ENCODE measurements at places on chromosomes 16 and 17.

DNA sequence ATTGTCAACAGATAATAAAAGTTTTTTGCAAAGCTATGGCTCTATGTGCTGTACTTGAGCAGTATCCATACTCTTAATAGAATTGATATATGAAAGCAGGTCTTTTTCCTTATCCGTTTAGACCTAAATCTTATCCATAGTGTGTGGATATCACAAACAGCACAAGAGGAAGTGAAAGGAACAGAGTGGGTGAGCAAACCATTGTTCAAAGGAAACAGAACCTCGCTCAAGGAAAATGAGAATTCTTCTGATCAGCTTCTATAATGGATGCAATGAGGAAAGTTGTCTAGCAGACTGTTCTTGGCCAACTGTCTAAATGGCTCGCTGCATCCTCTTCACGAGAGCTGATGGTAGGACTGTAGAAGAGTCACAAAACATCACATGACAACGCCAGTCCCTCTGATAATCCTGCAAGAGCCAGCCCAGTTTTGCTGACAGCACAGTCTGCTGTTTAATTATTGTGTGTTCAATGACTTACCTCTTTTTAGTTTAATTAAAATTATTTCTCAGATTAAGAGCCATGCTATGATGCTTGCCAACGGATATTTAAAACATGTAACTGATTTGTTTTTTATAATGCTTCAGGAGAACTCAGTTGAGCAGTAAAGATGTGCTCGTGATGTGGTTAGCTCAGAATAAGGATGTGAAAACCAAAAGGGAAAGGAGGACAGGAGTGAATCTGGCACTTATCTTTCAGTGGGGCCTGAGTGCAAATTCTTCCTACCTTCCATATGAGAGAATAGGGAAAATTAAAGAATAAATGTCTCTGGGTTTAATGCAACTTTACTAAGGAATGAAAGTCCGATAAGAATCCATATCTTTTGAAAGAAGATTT is 38.5 kb downstream of the WWOX start:
- no peak for DNase-seq

DNA sequence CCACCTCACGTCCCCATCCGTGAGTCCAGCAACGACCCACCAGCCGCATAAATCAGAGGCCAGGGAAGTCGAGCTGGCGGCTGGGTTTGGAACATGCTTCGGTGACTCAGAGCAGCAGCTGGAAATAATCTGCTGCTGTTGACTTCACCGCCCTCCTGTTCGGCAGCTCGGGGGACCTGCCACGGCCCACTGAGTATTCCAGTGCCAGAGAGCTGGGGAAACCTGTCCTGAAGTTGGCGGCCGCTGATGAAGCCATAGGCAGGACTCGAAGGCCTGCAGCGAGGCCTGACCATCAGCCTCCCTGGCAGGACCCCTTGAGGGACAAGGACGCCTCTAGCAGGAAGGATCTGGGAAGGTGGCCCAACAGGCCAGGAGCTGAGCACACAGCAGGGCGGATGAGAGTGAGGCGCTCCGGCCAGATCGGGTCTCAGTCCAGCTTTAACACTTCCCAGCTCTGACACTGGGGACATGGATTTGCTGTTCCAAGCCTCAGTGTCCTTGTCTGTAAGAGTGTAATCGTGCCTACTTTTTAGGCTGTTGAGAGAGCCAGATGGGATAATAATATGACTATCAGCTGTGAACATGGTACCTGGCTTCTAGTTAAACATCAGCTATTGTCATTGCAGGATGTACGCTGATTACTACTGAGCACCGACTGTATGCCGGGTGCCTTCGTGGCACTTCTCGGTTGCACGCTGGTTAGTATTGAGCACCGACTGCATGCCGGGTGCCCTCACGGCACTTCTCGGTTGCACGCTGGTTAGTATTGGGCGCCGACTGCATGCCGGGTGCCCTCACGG is 50.4 kb upstream of the CIBAR2 start:
- no peak for DNase-seq

DNA sequence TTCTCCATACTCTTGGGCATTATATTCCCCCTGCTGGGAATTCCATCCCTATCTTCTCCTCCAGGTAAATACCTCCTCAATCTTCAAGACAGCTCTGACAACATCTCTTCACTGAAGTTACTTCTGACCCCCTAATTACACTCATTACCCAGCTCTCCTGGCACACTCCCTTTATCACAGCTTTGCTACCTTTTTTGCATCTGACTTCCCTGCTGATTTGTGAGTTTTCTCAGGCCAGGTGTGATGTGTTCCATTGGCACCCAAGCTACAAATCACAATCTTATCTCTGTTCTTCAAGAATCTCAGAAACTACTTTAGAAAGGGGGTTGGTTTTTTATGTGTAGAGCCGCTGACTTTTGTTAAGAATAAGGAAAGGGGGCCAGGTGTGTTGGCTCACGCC is 14.0 kb downstream of the CLEC19A start:
- no peak for DNase-seq

DNA sequence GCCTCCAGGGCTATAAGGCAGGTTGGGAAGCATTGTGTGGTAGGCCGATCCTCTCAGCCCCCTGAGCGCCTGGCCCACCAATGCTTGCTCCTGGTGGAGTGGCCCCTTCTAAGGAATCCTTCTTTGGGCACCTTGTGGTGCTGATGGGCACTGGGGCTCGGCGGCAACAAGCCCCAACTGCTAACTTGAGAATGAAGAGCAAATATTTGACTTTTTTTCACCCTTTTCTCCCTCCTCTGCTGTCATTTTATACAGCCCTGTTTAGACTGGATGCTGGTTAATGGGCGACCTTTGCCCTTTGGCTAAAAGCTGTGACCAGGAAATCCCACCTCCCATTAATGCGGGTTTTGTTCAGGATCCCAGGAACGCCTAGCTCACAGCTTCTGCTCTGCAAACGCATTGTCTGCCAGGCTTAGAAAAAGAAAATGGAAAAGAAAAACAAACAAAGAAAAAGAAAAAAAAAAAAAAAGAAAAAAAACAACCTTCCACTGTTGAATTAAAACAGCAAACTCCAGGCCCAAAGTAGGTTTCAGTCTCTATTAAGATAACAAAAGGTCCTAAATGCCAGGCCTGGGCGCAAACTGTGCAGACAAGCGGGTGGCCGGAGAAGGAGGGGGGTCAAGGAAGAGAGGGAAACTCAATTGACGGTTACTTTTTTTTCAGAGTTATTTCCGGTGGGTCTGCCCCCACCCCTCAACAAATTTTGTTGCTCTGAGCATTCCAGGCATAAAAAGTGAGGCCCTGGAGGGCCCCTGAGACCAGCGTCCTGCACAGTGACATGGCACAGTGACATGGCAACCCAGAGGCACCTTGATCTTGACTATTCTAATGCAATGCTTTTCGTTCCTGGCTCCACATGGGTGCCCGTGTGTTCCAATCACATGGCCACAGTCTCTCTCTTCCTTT is 301.4 kb downstream of the MAF start:
- no peak for DNase-seq

- DNase-seq: no peak
Observed at GRCh38 chr16:46932802-46933201, 40.7 kb downstream of the DNAJA2 start.

DNA sequence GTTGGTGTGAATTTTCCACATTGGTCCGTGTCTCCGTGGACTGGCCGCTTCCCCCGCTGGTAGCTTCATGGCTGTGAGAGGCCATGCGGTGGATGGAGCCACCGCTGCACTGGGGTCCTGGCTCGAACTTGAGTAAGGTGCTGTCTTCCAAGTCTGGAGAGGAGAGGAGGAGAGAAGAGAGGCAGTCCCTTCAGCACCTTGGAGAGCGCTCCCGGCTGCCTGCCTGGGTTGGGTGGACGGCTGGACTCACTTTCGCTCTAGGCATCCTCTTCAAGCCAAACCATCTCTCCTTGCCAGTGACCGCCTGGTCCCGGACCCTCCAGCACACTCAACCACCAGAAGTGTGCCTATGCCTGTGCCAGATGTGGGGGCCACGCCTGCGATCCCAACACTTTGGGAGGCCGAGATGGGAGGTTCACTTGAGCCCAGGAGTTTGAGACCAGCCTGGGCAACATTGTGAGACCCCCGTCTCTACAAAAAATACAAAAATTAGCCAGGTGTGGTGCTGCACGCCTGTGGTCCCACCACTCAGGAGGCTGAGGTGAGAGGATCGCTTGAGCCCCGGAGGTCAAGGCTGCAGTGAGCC is 6.2 kb downstream of the JPH3 start:
- peak; percentile 41 for DNase-seq

DNA sequence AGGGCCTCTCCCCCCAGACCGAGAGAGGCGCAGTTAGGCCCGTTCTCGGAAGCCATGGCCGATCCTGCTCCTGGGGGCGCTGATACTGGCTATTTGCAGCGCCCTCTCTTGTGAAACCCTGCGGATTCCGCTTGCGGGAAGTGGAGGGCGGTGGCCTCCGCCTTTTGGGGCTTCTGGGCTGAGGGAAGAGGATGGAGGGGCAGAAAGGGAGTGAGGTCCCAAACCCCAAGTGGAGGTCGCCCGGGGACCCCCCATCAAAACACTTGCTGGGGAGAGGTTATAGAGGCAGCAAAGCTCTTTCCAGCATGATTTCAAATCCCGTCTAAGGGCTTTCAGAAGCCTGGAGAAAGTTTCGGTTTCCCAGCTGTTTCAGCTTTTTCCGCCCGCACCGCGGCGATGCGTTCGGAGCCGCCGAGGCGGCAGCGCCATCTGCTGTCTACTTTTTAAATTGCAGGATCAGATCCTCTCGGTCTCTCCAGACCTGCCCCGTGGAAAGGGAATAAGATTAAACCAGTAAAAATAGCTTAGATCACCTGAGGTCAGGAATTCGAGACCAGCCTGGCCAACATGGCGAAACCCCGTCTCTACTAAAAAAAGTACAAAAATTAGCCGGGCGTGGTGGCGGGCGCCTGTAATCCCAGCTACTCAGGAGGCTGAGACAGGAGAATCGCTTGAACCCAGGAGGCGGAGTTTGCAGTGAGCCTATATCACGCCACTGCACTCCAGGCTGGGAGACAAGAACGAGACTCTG is 15.8 kb downstream of the SNX20 start:
- DNase-seq: peak; percentile 86

GRCh38 chr17:28467456-28468025 is 5.9 kb upstream of the SLC13A2 start:
- DNase-seq: no peak

DNA sequence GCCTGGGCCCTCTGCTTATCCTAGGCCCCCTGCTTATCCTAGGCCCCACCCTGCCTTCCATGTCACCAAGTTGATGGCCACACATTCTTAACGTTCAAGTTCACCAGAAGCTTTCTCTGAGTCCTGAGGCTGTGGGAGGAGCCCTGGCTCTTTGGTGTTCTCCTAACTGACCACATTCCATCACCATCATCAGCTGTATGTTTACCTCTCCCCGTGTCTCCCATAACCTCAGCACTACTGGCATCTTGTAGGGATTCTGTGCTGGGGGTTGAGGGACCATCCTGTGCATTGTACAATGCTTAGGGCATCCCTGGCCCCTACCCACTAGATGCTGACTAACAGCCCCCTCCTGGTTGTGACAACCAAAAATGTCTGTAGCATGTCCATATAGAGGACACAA is 99.3 kb downstream of the NDE1 start:
- DNase-seq: no peak
